ENCODE measurements at places on chromosomes 6 and 20. TPM values are rescaled to one million over a fixed set of nuclear protein-coding genes. Genes with fewer than 3 reads are reported as not detected.

Gene IRAK1BP1
- total RNA-seq: 23.1 TPM

Gene TNNC2
- not detected for total RNA-seq

Gene PSORS1C1
- not detected for total RNA-seq

Gene MATN4
- total RNA-seq: 4.8 TPM

Gene RNF144B
- total RNA-seq: 6.0 TPM

Gene PDE10A
- 213 TPM for total RNA-seq

Gene HLA-DRB1
- total RNA-seq: 9.9 TPM

Gene PGC
- not detected for total RNA-seq

Gene TGM2
- total RNA-seq: 3.5 TPM

Gene LHFPL5
- total RNA-seq: 2.1 TPM

Gene PRDM13
- 0.46 TPM for total RNA-seq

Gene BMP5
- 5.5 TPM for total RNA-seq

Gene PROKR2
- total RNA-seq: 4.8 TPM

Gene DBNDD2
- total RNA-seq: 15.9 TPM

Gene FERMT1
- 3.0 TPM for total RNA-seq

Gene IMPG1
- total RNA-seq: not detected

Gene MMP24
- total RNA-seq: 80.5 TPM

Gene TRAPPC3L
- total RNA-seq: 0.69 TPM

Gene SLC22A2
- 0.46 TPM for total RNA-seq
